ENCODE measurements at places on chromosomes 16 and 17.

- no peak for DNase-seq
Observed at GRCh38 chr16:67383284-67383683, 10.0 kb downstream of the TPPP3 start.

- DNase-seq = no peak
Observed at GRCh38 chr17:62675260-62675659, 47.8 kb downstream of the MRC2 start.

- DNase-seq = no peak
Observed at GRCh38 chr17:733743-734142, 1.3 kb downstream of the TLCD3A start.

- DNase-seq = no peak
Observed at GRCh38 chr16:70410734-70411133, 28.2 kb downstream of the ST3GAL2 start.
